Kidney (tissue), 22 donors: ENCODE measurements at places on chromosomes 12 and 14. TPM values are rescaled to one million over a fixed set of nuclear protein-coding genes. Genes with fewer than 3 reads are reported as not detected.

The PROX2 gene
- not detected for polyA plus RNA-seq

The TAS2R9 gene
- polyA plus RNA-seq, result not detected

The JAG2 gene
- polyA plus RNA-seq, result 6.3 TPM

The ZC2HC1C gene
- 11.9 TPM for polyA plus RNA-seq

The PKP2 gene
- 4.3 TPM for polyA plus RNA-seq

The ASIC1 gene
- 0.99 TPM for polyA plus RNA-seq

The KRT75 gene
- polyA plus RNA-seq, result not detected

The RASSF8 gene
- 12.0 TPM for polyA plus RNA-seq

The CLEC14A gene
- 22.4 TPM for polyA plus RNA-seq

The PRKD1 gene
- polyA plus RNA-seq, result 14.0 TPM

The GZMH gene
- 1.9 TPM for polyA plus RNA-seq

The CCDC60 gene
- polyA plus RNA-seq, result not detected

The IFNG-AS1 gene
- polyA plus RNA-seq, result not detected

The ATP5MC2 gene
- polyA plus RNA-seq, result 939 TPM

The TMPRSS12 gene
- not detected for polyA plus RNA-seq

The KSR2 gene
- polyA plus RNA-seq, result 0.34 TPM

The ADGRD1 gene
- 1.7 TPM for polyA plus RNA-seq

The CMAS gene
- polyA plus RNA-seq, result 45.2 TPM

The CYP27B1 gene
- 33.4 TPM for polyA plus RNA-seq

The SRRM4 gene
- polyA plus RNA-seq, result 0.17 TPM

The LMNTD1 gene
- polyA plus RNA-seq, result not detected

The RBP5 gene
- 609 TPM for polyA plus RNA-seq

The SIVA1 gene
- 124 TPM for polyA plus RNA-seq

The AQP5 gene
- 0.99 TPM for polyA plus RNA-seq

The MUCL1 gene
- not detected for polyA plus RNA-seq

The CAND1 gene
- polyA plus RNA-seq, result 28.8 TPM

The CBLN3 gene
- polyA plus RNA-seq, result 2.6 TPM

The SLC25A47 gene
- polyA plus RNA-seq, result 1.0 TPM

The CAPZA3 gene
- polyA plus RNA-seq, result 0.88 TPM

The CELA1 gene
- not detected for polyA plus RNA-seq

The NTF3 gene
- 2.9 TPM for polyA plus RNA-seq

The CCDC177 gene
- polyA plus RNA-seq, result not detected
